K562 (cell line): ENCODE measurements at places on chromosomes 3 and 15. TPM values are rescaled to one million over a fixed set of nuclear protein-coding genes. Genes with fewer than 3 reads are reported as not detected.

DNA sequence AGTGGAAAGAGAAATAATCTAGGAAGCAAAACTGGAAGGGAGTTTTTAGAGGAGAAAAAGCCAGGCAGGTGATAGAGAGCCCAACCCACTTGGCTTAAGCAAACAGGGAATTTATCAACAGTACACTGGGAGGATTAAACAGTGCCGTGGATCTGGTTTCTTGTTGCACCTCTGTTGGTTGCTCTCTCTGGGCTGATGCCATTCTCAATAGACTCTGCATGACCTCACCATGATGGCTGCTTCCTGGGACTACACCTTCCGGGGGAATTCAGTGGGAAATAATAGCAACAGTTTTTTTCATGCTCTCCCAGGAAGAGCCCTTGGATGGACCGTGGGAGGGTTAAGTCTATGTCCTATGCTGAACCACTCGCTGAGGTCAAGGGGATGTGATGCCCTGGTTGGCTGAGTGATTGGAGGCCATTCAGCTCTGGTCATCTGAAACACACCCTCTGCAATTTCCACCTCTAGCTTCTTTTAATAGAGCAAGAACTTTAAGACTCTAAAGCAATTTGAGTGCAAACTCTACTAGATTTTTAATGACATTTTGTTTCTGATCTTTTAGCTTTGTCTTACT, 74.2 kb downstream of the EPHB1 start:
- H3K36me3 ChIP-seq = no peaks in the 10 kb centered on the region
- DNase-seq = no peak
- H3K27me3 ChIP-seq = no peaks in the 10 kb centered on the region
- no peak overlapping the region for H3K27ac ChIP-seq
- H3K4me3 ChIP-seq = no peak overlapping the region
- no peaks in the 10 kb centered on the region for H3K4me1 ChIP-seq

DNA sequence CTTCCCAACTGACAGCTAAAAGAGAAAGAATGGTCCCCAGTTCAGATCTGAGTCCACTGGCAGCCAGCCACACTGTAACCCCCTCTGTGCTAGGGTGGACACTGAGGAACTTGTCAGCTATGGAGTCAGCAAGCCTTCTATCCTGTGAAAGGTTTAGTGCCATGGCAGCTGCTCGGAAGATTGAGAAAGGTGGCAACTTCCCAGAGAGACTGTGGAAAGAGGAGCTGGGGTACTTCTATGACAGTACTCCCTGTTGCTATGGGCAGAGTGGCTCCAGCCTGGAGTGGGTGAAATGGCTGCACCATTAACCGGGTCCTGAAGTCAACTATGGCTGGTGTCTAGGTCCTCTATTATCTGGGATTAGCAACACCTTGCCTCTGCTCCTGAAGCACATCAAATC, 447.2 kb downstream of the EPHB1 start:
- H3K36me3 ChIP-seq = no peaks in the 10 kb centered on the region
- H3K4me1 ChIP-seq = no peaks in the 10 kb centered on the region
- DNase-seq = no peak

DNA sequence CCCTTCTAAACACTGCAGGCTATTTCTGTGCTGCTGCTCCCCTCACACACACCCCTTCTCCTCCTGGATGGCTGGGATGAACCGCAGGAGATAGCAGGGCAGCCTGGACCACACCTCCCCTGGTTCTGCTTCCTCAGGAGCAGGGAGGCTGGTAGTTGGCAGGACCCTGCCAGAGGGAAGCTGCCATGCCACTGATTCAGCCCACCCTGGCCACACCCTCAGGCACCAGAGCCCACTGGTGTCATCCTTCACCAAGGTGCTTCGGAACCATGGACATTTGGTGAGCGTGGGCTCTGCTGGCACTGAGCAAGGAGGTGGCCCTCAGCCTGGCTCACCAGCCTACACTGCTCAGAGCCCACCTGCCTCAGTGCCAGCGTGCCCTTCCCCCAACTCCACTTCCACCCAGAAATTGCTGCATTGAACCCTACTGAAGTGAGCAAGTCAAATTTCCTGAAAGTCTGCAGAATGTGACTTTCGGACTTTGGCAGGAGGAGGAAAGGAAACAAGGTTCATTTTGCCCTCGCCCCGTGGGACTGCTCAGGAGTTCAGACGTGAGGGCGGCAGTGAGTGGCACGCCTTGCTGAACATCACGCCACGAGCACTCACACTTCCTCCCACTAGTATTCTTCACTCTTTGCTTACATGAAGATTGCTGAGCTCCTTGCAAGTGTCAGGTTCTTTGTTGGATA, 26.3 kb downstream of the BMF start:
- H3K36me3 ChIP-seq = no peaks in the 10 kb centered on the region
- H3K27ac ChIP-seq = no peak overlapping the region
- DNase-seq = no peak
- H3K4me3 ChIP-seq = no peak overlapping the region

DNA sequence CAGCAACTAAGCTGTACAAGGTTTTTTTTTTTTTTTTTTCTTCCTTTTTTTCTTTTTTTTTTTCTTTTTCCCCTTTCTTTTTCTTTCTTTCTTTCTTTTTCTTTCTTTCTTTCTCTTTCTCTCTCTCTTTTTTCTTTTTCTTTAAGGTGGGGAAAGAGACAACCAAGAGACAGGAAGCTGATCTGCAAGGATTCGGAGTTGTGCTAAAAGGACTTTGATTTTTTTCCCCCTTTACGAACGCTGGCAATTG, 148 bp downstream of the RBMS3 start:
- no peaks in the 10 kb centered on the region for H3K4me1 ChIP-seq
- H3K27me3 ChIP-seq = no peaks in the 10 kb centered on the region
- no peaks in the 10 kb centered on the region for H3K36me3 ChIP-seq
- no peak overlapping the region for H3K4me3 ChIP-seq
- no peak overlapping the region for H3K27ac ChIP-seq

GRCh38 chr3:167656821-167657220, 3.1 kb upstream of the WDR49 start:
- H3K27ac ChIP-seq = no peak overlapping the region
- no peaks in the 10 kb centered on the region for H3K4me1 ChIP-seq
- DNase-seq = no peak
- no peak overlapping the region for H3K4me3 ChIP-seq
- H3K36me3 ChIP-seq = no peaks in the 10 kb centered on the region

- no peaks in the 10 kb centered on the region for H3K4me1 ChIP-seq
- DNase-seq = no peak
Measured at GRCh38 chr3:54874816-54875556, 52.9 kb downstream of the LRTM1 start.

DNA sequence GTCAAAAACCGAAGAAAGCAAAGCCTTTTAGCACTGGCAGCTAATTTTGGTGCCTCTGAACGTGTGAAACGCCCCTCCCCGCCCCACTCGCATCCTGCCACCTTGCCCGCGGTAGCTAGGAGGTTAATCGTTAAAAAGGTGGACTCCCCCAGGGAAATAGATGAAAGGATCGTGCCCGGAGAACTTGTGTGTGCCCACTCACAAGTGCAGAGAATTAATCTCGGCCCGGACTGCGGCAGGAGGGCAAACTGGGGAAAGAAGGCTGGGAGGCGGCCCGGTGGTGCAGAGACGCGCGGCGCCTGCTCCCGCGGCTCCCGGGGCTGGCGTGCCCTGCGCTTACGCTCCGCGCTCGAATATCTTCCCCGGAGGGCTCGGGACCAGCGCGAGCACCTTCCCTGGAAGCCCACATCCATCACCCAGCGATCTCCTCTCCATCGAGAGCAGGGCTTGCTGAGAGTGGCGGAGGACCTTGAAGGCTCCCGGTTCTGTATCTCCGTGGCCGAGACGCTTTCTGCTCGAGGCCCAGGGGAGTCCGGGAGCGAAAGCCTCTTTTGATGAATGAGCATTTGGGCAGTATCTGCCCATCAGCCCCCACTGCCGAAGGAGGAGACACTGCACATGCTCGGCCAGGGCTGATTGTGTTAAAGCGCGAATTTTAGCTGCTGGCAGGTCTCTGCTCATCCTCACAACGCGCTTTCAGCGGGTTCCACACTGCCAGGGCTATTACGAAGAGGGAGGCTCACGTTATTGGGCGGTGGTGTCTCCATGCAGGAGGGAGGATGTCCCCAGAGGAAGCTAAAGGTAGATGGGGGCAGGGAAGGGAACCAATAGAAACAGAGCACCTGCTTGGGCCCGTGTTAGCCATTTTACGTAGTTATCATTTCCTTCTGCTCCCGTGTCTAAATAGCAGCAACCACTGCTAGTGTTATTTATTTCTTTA, 1.3 kb upstream of the SPTSSB start:
- H3K27ac ChIP-seq = no peak overlapping the region
- no peaks in the 10 kb centered on the region; the same call in 2 of the 3 replicates for H3K27me3 ChIP-seq
- H3K4me1 ChIP-seq = peaks cover 10% of the 10 kb centered on the region
- H3K36me3 ChIP-seq = no peaks in the 10 kb centered on the region
- no peak overlapping the region for H3K4me3 ChIP-seq
- DNase-seq = no peak

- no peaks in the 10 kb centered on the region for H3K36me3 ChIP-seq
- H3K4me3 ChIP-seq = no peak overlapping the region
- H3K27me3 ChIP-seq = no peaks in the 10 kb centered on the region
- DNase-seq = no peak
- H3K4me1 ChIP-seq = peaks cover 5% of the 10 kb centered on the region
Measured at GRCh38 chr3:196689941-196690660, 21.9 kb downstream of the CEP19 start.

DNA sequence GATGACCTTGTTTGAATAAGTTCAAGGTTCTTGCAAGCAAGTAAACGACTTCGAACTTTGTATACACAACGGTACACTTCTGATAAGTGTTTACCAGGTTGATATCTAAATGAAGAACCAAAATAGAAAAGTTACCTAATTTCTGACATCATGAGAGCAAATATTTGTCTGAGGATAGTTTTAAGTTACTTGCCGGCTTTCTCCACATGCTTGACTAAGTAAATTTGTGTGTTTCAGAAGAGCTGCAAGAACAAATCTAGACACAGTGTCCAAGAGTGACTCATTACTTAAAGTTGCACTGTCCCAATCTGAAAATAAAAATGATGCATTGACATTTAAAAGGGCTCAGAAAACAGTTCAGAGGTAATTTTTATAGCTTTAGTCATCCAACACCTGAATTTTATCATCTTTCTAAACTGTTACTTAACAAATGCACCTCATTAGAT, 115.1 kb downstream of the HERC1 start:
- no peaks in the 10 kb centered on the region for H3K27me3 ChIP-seq
- H3K36me3 ChIP-seq = peaks cover 78% of the 10 kb centered on the region; the same call in 2 of the 3 replicates
- no peak overlapping the region for H3K27ac ChIP-seq
- no peak for DNase-seq

GRCh38 chr15:67758619-67759300, 66.5 kb upstream of the SKOR1 start:
- no peak overlapping the region for H3K27ac ChIP-seq
- H3K36me3 ChIP-seq = no peaks in the 10 kb centered on the region
- H3K4me3 ChIP-seq = no peak overlapping the region

GRCh38 chr15:40232625-40233070, 6.2 kb upstream of the PAK6 start:
- H3K27ac ChIP-seq = no peak overlapping the region
- peaks cover 17% of the 10 kb centered on the region for H3K4me1 ChIP-seq
- H3K36me3 ChIP-seq = peaks cover 33% of the 10 kb centered on the region; the same call in 1 of the 3 replicates
- no peaks in the 10 kb centered on the region for H3K27me3 ChIP-seq
- no peak overlapping the region for H3K4me3 ChIP-seq
- DNase-seq = no peak

- no peak overlapping the region for H3K4me3 ChIP-seq
- DNase-seq = no peak
- no peaks in the 10 kb centered on the region for H3K27me3 ChIP-seq
Measured at GRCh38 chr3:183494341-183494740, 61.2 kb downstream of the KLHL6 start.

DNA sequence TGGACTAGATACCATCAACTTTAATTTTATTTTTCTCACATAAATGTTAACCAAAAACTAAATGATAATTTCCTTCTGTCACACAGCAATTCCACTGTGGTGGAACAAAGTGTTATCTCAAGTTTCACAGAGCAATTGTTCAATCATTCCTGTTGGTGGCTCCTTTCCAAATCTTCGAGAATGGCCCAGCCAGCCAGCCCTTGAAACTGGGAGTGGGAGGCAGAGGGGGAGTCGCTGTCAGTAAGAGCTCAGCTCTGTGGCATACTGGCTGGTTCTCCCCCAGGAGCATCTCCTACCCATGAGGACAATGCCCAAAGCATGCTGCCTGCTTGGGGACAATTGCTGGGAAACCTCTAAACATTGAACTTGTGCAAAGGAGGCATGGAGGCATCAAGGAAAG, 47.7 kb downstream of the MECOM start:
- no peak for DNase-seq
- H3K27ac ChIP-seq = no peak overlapping the region
- no peak overlapping the region for H3K4me3 ChIP-seq
- no peaks in the 10 kb centered on the region for H3K36me3 ChIP-seq

DNA sequence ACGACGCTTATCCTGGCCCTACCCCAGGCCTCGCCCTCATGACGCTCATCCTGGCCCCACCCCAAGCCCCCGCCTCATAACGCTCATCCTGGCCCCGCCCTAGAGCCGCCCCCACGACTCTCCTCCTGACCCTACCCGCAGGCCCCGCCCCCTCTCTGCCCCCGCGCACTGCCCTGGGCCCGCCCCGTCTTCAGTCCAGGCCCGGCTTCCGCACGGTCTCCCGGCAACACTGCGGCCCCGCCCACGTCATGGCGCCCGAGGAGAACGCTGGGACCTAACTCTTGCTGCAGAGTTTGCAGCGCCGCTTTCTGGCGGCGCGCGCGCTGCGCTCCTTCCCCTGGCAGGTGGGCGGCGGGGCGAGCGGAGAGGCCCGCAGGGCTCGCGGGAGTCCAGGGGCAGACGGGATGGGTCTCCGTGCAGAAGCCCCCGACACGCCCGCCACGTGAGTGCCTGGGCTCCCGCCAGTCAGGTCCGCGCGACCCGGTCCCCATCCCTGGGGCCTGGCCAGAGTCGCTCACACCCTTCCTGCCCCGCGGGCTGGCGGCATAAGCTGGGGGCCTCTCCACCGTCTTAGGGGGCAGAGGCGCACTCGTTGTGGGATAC, 52.5 kb upstream of the ROPN1B start:
- no peaks in the 10 kb centered on the region for H3K36me3 ChIP-seq
- H3K27ac ChIP-seq = peak overlapping the region; percentile 66
- H3K4me1 ChIP-seq = peaks cover 7% of the 10 kb centered on the region
- DNase-seq = peak; percentile 92
- H3K4me3 ChIP-seq = peak overlapping the region; percentile 60

The GABRG3 gene
- 13.8 and 15.1 TPM in 2 replicates for total RNA-seq

The GP9 gene
- total RNA-seq = not detected in 2 replicates

The TBL1XR1 gene
- total RNA-seq = 125 and 150 TPM in 2 replicates

The CLDN18 gene
- 0.11 TPM in 2 replicates for total RNA-seq

The NANOGP8 gene
- total RNA-seq = not detected in 2 replicates

The KNG1 gene
- total RNA-seq = 0.07 and 0.09 TPM in 2 replicates
